ENCODE measurements at places on chromosomes 11 and 22.

DNA sequence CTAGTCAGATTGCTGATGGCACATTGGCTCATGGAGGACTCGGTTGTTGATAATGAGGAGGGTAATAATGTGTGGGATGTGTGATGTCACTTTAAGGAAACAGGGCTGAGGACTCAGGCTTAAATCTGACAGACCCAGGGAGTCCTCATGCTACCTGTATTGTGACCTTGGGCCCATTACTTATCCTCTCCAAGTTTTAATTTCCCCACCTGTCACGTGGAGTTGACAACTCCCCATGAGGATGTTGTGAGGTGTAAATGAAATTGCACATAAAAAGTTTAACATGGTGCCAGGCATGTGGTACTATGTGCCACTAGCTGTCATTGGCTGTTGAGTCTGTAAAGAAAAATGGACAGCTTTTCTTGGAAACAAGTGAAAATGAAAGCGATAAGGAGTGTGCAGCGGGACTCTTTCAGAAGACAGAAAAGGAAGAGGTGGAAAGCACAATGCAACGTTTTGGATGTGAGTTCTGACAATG, 15.3 kb downstream of the IL10RA start:
- no peak for DNase-seq

DNA sequence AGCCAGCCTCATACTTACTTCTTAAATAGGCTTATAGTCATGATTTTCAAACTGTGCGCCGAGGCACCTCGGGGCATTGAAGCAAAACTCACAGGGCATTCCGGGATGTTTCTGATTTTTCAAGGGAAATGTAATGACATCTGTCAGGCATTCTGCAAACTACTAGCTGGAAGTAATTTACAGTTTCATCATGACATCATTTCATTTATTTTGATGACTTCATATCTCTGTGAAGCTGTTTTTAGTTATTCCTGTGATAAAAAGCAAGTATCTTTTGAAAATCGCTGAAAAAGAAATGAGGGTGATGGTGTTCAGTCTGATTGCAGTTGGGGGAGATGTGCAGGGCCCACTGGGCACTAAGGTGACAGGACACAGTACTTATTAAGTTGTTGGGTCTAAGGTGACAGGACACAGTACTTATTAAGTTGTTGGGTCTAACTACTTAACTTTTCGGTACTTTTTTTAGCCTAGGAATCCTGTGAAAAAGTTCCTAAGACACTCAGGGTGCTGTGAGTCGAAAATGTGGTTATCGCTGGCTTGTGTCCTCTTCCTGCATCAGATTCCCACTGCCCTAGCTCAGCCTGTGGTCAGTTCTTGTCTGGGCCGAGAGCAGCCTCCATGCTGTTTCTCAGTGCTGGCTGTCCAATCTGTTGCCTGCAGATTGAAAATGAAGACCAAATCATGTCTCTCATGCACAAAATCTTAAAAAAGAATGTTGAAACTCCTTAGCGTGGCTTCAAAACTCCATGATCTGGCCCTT, 42.6 kb downstream of the APLP2 start:
- DNase-seq: no peak

- DNase-seq: no peak
Observed at GRCh38 chr11:102783720-102784119, 3.3 kb upstream of the MMP10 start.

GRCh38 chr11:74345420-74345819, 34.0 kb upstream of the P4HA3 start:
- DNase-seq: no peak

DNA sequence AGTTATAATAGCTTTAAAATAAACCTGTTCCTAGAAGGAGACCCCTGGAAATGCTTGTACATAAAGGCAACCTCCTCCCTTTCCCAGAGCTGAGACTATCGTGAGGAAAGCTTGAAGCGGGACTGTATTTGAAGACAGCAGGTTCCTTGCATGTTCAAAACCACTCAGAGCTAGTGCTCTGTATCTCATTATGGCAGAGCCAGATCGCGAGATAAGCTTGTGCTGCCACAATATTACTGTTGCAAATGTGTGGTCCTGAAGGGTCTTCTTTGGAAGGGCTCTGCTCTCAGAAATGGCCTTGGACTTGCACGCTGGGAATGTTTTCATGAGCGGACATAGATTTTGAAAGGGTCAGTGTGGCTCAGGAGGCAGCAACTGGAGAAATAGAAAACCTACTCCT, 168.2 kb downstream of the KIRREL3 start:
- DNase-seq: no peak

- DNase-seq: no peak
Observed at GRCh38 chr22:26964642-26965041, 307.3 kb downstream of the MIAT start.

- DNase-seq: no peak
Observed at GRCh38 chr11:76665921-76666351, 4.6 kb downstream of the LRRC32 start.

GRCh38 chr11:31967404-31968130, 123.3 kb upstream of the RCN1 start:
- DNase-seq: no peak

- no peak for DNase-seq
Observed at GRCh38 chr11:93519179-93519578, 24.0 kb downstream of the SMCO4 start.

DNA sequence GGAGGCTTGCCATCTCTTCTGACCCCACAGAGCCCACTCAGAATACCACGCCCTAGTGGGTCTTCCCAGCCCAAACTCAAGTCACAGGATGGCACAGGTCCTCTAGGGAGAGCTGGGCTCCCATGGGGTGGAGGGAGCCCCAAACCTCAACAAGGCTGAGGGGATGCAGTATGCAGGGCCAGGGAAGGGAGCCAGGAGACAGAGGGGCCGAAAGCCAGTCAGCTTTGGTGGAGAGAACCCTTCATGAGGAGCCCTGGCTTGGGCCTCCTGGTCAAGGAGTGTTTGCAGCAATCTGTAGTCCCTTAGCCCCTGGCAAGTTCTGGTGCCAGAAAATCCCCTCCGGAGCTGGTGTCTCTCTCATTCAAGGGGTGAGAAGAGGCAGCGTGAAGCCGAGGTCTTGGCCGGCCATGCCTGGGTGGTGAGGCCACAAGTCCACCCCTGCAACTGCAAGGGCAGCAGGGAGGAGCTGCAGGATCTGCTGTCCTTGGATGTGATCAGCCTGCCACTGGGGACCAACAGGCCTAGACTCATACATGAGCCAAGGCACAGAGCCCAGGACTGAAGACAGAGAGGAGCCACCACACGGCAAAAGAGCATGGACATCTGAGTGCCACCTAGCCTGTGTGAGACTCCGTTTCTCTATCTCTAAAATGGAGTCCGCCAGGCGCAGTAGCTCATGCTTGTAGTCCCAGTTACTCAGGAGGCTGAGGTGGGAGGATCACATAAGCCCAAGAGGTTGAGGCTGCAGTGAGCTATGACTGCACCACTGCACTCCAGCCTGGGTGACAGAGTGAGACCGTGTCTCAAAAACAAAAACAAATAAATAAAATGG, 24.1 kb downstream of the NEAT1 start:
- DNase-seq: no peak

DNA sequence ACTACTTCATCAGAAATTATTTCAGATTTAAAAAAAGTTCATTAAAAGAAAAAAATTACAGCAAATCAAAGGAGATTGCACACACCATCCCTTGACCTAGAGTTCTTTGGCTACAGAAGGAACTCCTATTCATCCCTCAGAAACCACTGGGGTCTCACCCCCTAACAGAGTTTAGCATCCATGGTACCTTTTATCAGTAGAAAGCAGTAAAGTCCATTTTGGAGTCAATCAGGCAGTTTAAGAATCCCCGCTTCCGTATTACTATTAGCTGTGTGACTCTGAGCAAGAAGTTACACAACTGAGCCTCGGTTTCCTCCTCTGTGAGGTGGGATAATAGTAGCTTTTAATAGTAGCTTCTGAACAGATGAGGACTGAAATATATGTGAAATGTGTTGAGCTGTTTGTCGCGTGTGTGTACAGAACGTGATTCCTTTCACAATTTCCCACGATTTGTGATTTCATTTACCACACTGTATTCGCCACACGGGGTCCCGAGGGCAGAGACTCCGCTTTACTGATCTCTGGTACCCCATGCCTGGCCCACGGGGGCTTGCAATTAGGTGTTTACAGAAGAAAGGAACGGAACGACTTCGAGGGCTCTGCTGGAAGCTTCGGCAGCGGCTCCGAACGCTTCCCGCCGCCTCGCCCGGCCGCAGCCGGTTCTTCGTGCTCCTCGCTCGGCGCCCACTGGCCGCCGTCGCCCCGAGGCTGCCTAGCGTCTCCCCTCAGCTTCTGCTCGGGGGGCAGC, 72.5 kb upstream of the ZBED5 start:
- DNase-seq: peak; percentile 14

DNA sequence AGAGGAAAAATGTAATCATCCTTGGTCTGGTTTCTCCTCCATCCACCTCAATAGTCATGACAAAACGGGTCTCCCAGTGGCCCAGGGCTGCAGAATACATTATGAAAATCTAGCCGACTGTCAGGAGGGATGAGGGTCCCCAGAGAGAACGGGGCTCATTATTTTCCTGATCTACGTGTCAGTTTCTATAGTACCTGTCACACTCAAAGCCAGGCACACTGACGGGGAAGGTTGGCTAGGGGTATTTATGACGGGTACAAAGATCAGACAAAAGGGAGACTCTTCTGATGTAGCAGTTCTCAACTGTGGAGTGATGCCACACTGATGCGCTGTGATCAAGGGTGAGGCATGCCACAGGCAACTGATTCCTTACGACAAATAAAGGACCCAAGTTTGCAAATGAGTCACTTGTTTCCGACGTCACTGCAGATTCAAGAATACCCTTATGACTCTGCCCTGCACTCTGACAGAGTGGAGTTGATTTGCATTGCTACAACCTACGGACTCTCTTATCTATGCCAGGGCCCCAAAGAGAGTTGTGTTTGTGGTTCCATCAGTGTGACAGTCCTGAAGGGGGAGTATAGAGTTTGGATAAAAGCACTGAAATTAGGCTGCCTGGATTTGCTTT, 188.2 kb upstream of the TBCEL start:
- peak; percentile 30 for DNase-seq

- DNase-seq: no peak
Observed at GRCh38 chr11:5553343-5553742, 5.0 kb upstream of the OR52H1 start.

- no peak for DNase-seq
Observed at GRCh38 chr11:11844272-11844671, 2.5 kb downstream of the USP47 start.

DNA sequence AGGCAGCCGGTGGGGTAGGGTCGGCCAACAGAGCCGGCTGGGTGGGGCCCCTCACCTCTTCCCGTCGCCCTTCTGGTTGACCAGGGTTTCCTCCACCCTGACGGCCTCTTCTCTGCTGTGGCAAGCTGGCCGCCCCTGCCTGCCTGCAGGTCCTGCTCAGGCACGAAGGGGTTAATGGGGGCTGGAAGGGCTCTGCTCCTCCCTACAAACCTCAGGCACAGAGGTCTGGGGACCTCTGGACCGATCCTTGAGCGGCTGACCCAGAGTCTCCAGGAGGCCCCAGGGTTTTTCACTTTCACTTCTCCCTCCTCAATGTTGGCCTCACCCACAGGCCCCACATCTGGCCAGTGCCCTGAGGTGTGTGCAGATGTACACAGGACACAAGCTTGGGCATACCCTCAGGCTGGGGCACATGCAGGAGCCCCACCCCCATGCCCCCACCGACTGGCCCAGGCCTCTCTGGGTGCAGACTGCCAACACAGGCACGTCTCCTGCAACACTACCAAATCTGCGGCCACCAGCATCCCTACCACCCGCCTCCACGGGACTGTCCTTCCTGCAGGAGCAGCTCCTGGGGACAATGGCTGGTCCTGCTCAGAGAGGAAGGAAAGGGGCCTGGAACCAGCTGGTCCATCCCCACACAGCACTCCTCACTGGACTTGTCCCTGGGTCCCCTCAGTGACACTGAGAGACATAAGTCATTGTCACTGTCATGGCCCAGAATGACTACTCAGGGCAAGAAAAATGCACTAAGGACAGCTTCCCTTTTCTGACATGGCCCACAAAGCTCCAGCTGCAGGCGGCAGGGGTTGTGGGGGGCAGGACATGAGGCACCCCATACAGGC, 3.2 kb upstream of the TBX1 start:
- no peak for DNase-seq

DNA sequence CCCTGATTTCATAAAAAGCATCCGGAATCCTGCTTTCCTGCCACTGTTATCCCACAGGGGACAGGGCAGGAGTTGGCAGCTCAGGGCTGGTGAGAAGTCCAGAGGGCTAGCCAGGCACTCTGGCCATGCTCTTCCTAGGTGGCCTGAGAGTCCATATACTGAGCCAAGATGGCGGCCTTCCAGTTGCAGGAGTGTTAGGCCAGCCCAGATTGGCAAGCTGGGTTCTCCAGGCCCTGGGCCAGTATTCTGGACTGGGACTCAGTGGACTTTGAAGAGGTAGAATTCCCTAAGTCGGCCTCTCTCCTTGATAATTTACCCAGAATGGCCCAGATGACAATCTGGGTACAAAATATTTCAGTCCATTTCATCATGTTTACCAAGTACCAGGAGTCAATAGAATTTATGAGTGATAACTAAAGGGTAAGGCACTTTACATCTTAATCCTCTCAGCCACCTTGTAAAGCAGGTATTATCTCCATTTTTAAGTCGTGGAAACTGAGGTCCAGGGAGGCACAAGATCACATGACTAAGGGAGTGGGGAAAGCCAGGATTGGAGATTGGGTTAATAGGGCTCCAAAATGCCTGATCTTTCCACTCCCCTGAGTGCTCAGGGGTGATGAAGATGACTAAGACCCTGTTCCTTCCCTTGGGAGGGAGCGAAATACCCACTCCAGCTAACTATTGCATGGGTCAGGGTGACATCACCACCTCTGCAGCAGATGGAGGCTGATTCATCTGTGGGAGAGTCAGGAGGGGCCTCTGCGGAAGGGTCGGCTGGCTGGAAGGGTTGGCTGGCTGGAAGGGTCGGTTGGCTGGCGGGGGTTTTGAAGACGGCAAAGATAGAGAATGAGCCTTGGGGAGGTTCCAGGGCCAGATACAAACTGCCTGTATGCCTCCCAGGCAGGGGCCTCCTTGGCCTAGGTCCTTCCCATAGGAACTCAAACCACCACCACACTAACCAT, 1.2 kb upstream of the MICALL1 start:
- DNase-seq: no peak

DNA sequence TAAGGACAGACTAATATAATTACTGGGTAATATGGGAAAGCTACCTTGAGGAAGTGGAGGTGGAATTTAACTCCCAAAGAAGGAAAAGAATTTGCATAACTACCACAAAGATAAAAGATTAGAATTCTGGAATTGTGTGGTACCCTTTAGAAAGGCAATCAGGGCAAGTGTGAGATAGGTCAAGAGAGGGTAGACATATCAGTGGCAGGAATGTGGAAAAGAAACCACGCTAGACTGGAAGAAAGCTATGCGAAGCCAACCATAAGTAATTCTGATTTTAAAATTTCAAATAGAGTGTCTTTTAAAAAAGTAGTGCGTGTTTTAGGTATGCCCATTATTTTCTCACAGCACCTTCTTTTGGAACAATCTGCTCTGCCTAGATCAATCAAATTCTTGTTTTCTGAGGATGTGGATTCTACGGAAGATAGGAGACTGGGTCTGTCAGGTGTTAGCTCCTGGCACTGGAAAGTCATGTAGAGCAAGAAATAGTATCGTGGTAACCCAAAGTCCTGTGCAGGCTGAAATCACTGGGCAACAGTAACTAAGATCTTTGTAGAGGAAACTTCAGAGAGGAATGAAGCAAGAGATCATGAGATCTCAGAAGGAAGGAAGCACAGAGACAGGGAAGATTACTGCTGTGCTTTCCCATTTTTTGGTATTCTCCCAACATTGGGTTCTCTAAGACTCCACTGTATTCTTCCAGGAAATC, 111.3 kb upstream of the MTMR2 start:
- DNase-seq: no peak

GRCh38 chr22:45585946-45586540, 83.4 kb downstream of the FBLN1 start:
- DNase-seq: no peak

Data from stimulated activated CD4-positive, alpha-beta T cell treated with anti-CD3 and anti-CD28 coated beads, Interleukin-2, amount 100 ng/mL, for 48 hours (primary cell).